CD4-positive, alpha-beta memory T cell (primary cell): ENCODE measurements at places on chromosomes 6 and 20. TPM values are rescaled to one million over a fixed set of nuclear protein-coding genes. Genes with fewer than 3 reads are reported as not detected.

Gene PKIG
- 0.36 TPM for total RNA-seq

Gene ARMH2
- 4.7 TPM for total RNA-seq

Gene POPDC3
- not detected for total RNA-seq

Gene VGLL2
- not detected for total RNA-seq

Gene WFDC12
- total RNA-seq, result not detected

- no peaks in the 10 kb centered on the region for H3K4me1 ChIP-seq
- no peaks in the 10 kb centered on the region for H3K27me3 ChIP-seq
- H3K4me3 ChIP-seq, result no peak overlapping the region
- H3K27ac ChIP-seq, result no peak overlapping the region
- DNase-seq, result no peak
These were observed 229.8 kb upstream of the SASH1 start for GRCh38 chr6:148112851-148113319.

DNA sequence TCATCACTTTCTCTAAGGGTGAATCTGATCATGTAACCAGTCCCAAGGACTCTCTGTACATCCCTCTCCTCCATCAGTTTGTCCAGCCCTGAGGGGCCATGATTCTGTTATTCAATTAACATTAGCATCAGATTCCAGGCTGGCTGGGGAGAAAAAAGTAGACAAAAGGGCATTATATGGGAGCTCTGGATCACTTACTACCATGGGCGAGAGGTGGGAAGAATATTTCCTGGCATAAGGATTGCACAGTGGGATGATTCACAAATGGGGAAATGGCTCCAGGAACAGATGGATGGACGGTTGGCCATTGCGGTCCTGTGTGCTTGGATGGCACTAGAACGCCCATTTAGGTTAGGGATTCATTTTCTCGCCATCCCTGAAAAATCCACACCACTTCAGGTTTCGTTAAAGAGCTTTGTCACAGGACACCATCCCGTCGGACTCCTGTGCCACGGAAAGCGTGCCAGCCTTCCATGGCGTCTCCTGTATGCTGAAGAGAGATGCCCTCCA lies 112.6 kb downstream of the THBS2 start:
- no peaks in the 10 kb centered on the region for H3K36me3 ChIP-seq
- no peak overlapping the region for H3K4me3 ChIP-seq
- no peak for DNase-seq
- no peaks in the 10 kb centered on the region for H3K27me3 ChIP-seq
- H3K27ac ChIP-seq, result no peak overlapping the region
- no peaks in the 10 kb centered on the region for H3K4me1 ChIP-seq

DNA sequence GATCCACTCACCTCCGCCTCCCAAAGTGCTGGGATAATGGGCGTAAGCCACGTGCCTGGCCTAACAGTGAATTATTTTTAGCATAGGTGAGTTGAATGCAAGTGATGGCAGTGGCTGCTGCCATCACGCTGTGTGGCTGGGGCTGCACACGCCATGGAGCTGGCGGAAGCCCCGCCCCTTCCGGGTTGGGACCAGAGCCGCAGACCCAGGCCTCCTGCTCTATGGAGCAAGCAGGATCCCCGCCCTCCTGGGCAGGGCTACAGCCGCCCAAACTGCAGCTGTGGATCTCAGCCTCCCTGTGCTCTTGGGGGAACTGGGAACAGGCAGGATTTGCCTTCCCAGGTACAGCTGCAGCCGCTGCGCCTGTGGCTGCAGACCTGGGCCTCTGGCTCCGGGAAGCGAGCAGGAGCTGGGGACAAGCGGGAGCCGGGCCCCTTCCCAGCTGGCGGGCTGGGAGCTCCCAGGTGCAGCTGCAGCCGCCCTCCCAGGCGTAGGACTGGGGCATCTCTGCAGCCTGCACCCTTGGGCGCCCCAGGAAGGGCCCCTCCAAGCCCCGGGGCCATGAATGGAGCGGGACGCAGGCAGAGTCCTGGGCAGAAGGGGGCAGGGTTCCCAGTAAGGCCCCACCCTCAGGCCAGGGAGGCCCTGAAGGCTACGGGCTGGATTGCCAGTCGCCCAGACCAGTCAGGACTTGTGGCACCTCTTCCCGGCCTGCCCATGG lies 30.9 kb upstream of the SLA2 start:
- H3K4me1 ChIP-seq, result no peaks in the 10 kb centered on the region
- H3K27me3 ChIP-seq, result no peaks in the 10 kb centered on the region
- H3K36me3 ChIP-seq, result no peaks in the 10 kb centered on the region

- H3K27ac ChIP-seq, result no peak overlapping the region
- H3K36me3 ChIP-seq, result no peaks in the 10 kb centered on the region
- H3K27me3 ChIP-seq, result no peaks in the 10 kb centered on the region
- H3K4me3 ChIP-seq, result no peak overlapping the region
- H3K4me1 ChIP-seq, result no peaks in the 10 kb centered on the region
These were observed 11.3 kb downstream of the ARHGAP40 start for GRCh38 chr20:38612751-38613515.

DNA sequence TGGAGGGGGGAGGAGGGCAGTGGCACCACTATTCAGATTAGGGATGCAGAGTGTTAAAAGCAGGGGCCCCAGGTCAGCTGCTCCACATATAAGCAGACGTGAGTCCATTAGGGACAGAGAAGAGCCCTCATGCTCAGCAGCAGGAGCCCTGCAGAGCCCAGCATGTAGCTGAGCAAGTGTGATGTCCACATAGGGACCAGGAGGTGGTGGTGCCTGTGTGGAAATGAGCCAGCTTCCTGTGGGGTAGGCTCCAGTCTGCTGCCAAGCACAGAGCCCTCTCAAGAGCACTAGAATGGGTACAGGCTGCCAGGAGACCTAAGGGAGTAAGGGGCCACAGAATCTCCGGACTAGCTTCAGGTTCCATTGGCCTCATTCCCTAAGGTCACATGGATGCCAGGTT lies 57.9 kb upstream of the MLN start:
- no peak overlapping the region for H3K4me3 ChIP-seq
- H3K27me3 ChIP-seq, result no peaks in the 10 kb centered on the region
- H3K36me3 ChIP-seq, result no peaks in the 10 kb centered on the region
- peaks cover 61% of the 10 kb centered on the region for H3K4me1 ChIP-seq
- H3K27ac ChIP-seq, result no peak overlapping the region
- DNase-seq, result no peak

GRCh38 chr20:45852326-45852725 lies 4.9 kb downstream of the ACOT8 start:
- no peaks in the 10 kb centered on the region for H3K27me3 ChIP-seq
- H3K36me3 ChIP-seq, result peaks cover 35% of the 10 kb centered on the region
- no peak overlapping the region for H3K4me3 ChIP-seq
- peaks cover 24% of the 10 kb centered on the region for H3K4me1 ChIP-seq
- H3K27ac ChIP-seq, result no peak overlapping the region
